NCI-H2081 treated with DMSO at 0.1 percent for 48 hours (cell line): ENCODE measurements at places on chromosomes 7 and 10.
A peak's percentile ranks its signal among the peaks of the same experiment; 100 is the strongest.

GRCh38 chr7:129607471-129608120 lies 3.9 kb upstream of the NRF1 start:
- DNase-seq: no peak

GRCh38 chr7:84194484-84195271 lies at the start of gene SEMA3A:
TSS of gene SEMA3A (minus strand) at chr7:84194789. CDS start at chr7:84194586, 203 bp downstream.
- DNase-seq: no peak

DNA sequence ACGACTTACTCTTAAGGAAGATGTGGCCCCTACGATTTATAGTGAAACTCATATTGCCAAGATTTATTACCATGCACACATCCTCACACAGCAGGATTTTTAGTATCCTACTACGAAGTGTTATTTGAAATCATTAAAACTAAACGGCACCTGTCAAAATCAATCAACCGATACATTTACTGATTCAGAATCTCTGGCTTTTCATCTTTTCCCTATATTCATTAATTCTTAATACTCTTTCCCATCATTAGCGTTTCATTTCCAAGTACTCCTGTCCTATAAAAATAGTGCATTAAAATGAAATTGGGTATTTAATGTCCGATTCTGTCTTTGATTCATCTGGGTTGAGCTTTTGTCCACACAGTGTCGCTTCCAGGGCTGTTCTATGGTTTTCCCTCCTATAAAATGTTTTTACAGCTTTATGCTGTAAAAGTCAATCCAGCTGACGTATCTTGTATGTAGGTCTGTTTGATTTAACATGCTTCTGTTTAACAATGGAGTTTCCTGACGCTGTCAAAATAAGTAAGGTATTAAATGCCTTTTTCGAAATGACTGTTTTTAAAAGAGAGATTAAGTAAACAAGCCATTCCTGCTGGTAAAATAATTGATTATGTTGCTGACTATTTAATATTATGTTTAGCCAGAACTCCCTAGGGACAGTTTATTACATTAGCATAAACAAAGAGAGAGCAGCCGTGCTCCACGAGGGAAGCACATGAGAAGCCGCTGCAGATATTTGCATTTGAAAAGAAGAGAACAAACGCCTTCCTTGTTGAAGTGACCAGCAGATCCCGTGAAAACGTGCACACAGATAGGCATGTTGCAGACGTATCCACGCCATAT lies 22.3 kb upstream of the SFMBT2 start:
- peak; percentile 68 for DNase-seq

DNA sequence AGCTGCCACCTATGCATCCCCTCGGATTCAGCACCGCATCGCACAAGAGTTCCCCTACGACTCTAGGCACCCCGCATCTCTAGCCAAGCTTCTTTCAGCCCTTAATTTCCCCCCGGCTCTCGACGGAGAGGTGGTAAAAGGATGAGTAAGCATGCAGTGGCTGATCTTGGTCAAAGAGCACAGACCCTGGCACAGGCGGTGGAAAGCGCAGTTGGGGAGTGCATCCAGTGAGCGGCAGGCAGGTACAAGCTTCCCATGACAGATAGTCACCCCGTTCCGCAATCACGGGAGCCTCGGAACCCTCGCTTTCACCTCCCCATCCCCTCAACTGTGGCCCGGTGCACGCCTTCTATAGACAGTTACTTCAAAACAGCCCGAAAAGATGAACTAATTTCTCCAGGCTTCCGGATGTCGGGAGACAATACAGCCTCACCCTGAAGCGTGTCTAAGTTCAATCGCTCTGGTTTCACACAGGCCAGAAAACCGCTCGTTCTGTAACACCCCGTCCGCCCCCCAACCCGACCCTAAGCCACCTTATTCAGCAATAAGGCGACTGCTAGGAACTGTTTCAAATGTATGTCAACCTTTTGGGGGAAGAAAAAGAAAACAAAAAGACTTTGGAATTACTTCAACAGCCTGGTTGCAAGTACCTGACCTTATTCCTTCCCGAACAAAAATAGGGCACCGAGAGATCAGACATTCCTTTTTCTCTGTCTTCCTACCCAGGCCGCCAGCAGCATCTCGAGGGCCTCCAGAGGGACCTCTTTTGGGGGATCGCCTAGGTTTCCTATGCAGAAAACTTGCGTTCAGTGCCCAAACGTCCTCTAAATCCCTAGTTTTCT lies 1.4 kb downstream of the RHEB start:
- DNase-seq: no peak

GRCh38 chr7:94087664-94088352 lies 83.7 kb upstream of the BET1 start:
- DNase-seq: peak; percentile 20
